ENCODE measurements at places on chromosomes 5 and 9.

DNA sequence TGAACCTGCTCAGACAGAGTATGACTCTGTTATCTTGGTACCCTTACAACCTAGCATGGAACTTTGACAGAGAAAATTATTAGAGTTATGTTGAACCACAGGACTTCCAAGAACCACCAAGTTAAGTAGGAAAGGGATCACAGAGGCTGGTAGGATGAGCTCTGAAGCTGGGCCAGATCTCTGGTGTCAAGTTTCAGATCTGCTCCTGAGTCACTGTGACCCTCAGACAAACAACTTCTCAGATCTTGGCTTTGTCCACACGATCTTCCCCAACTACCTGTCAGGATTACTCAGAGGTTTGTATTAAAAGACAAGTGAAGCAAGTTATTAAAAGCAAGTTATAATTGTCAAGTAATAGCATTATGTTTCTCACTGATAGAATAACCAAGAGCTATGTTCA is 189.0 kb downstream of the SEC61B start:
- DNase-seq, result no peak

DNA sequence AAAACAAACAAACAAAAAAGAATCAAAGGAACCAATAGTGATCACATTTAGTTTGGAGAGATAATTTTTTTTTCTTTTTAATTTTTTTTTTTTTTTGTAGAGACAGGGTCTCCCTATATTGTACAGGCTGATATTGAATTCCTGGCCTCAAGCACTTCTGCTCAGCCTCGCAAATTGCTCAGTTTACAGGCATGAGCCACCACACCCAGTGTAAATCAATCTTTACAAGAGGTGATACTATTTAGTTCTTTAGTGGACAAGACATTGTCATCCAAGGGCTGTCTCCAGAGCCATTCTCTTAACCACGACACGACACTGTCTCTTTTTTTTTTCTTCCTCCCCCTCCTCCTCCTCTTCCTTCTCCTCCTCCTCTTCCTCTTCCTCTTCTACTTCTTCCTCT is 29.6 kb downstream of the ERAP2 start:
- DNase-seq, result no peak

DNA sequence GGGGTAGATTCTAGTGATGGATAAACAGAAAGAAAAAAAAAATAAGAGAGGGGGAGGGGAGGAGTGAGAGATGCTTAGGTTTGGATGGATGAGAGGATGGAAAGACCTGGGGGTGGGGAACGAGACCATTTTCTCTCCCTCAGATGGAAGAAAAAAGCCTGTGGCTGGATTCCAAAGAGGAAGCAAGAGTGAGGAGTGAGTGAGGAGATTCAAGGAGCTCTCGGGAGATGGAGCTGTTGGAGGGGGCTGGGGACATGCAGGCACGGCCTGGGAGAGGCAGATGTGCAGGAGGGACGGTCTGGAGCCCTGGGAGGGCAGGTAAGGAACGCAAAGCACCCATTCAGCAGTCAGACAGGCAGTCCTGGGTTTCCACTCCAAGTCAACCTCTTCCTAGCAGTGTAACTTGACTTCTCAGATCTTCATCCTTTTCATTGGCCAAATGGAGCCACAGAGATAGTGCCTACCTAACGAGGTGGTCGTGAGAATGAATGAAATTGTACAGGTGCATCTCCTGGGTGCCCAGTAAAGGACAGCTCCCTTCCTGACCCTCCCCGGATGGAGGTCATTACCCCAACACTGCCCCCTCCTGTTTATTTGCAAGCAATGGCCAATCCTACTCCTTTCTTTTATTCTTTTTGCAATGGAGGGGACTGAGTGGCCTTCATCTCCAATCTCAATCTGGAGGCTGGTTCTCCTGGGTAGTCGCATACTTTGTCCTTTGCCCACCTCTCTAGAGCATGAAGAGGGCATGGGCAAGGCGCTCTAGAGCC is 52.2 kb downstream of the PCDH1 start:
- no peak for DNase-seq

GRCh38 chr5:10601246-10602030 is 37.6 kb downstream of the ANKRD33B start:
- no peak for DNase-seq

DNA sequence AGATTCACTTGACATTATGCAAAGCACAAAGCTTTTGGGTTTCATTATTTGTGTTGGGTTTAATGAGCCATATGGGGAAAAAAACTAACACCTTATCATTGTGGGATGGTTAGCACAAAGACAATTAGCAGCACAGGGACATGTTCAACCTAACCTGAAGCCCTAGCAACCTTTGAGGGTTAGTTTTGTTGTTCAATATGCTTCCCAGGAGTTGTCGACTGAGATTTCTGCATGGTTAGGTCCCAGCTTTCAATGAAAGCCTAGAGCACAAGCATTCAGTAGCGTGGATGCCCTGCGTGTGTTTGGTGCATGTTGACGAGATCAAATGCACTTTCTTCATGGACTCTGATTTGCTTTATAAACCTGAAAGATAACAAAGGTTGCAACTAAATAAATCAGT is 565.2 kb upstream of the TLE4 start:
- no peak for DNase-seq

DNA sequence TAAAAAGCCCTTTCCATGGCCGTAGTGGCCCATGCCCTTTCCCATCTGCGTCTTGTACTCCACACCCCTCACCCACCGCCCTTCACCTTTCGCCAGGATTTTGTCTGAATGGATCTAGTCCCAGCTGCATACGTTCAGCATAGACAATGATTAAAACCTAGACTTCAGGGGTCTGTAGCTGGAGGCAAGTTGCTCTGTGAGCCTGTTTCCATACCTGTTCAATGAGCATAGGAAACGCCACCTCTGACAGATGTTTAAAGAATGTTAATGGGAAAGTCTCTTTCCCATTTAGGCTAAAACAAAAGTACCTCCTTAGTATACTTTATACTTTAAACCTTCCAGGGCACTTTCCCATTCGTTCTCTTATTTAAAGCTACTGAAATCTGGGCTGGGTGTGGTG is 105.7 kb downstream of the SPRY4 start:
- DNase-seq, result no peak

- DNase-seq, result no peak
Observed at GRCh38 chr5:141761-142160, 49.5 kb upstream of the LRRC14B start.

DNA sequence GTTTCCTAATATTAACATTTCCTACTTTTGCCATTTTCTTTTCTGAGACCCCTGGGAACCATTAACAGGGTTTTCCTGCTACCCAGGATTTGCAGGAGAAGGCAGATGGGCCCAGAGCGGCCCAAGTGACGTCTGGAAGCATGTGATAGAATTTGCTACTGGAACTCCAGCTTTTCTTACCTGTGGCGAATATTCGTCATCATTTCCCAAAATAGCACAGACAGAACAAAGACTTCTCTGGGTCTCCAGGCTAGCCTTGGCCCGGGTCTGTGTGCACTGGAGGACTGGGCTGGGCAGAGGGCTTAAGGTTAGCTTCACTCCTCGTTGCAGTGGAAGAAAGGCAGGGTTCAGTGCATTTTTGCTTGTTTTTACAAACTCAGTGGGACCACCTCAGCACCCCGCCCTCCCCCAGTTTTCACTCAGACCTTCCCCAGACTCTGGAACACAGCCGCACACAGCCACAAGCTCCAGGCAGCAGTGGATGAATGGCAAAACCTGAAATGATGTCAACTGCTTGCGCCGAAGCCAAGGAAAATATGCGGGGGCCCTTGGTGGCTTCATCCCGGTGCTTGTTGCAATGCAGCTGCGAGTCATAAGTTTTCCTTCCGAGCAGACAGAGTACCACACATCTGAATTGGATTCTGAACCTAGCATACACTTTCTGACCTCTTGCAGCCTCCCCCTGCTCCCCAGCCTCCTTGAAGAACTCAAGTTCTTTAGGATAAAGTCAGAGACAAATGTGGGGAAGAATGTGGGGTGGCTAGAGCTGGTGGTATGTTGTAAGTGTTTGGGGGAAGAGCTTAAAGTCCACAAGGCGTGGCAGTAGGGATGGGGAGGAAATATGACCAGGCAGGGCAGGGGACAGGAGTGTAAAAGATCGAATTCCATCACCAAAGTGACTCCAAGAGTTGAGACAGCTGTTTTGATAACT is 586.0 kb downstream of the CCDC171 start:
- no peak for DNase-seq

DNA sequence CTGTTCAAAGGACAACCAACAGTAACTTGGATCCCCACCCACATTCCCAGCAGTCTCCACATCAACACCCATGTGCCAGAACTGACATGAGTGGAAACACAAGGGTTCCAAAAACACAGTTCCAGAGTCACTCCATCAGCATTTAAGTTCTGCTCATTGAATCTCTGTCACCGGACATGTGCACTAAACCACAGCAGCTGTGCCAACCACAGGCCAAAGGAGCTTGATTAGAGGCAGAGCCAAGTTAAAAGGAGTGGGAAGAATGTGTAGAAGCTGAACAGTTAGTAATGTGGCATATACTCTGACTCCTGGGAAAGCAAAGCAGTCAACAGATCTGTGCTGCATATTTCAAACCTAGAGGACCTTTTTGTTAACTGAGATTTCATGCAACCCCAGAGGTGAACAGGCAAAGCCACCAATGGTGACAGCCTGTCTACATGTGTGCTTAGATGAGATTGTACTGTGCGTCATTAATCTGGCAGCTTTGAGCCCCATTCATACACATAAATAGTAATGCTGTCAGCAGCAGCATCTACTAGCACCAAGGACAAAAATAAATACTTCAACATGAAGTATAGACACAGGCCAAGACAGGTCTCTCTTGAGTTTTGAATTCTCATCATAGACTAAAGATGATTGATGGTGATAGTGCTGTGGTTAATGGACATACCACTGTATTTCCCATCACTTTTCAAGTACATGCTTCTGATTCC is 16.4 kb upstream of the FST start:
- no peak for DNase-seq

GRCh38 chr9:37464006-37464405 is 1.2 kb downstream of the ZBTB5 start:
- no peak for DNase-seq

GRCh38 chr9:92501671-92502393 is 19.5 kb upstream of the ASPN start:
- DNase-seq, result peak; percentile 4

DNA sequence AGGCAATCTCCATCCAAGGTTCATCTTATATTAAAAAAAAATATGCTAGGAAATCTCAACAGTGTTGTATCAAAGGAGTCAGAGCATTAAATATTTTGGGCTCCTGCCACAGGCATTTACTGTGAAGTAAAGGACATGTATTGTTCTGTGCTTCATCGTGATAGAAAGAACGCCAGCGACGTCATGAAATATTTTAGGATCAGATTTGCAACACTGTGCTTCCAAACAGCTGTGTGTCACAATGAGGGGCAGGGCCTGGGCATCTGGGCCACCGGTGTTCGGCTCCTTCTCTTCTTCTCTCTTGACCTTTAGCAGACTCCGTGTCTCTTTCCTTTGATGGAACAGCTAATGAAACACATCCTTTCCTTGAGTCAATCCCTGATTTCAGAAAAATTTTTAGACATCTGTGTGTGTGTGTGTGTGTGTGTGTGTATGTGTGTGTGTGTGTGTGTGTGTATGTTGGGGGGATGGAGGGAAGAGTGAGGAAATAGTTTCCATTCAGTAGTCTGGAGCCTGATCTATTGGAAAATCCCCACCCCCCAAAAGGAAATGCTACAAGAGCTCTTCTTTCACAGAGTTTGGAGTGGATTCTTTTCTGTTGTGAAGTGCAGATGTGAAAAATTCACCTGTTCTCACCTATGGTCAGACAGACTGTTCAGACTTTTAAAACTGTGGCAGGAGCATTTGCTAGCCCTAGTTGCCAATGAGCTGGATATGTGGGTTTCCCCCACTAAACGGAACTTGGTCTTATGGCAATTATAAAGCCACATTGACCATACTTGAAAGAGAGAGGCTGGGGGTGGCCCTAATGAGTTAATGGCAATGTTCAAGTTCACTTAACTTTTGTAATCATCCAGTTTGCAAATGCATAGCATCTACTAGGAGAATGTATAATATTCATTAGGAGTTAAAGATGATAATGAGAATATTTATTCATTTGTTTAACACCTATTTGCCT is 18.1 kb upstream of the TNC start:
- DNase-seq, result no peak

DNA sequence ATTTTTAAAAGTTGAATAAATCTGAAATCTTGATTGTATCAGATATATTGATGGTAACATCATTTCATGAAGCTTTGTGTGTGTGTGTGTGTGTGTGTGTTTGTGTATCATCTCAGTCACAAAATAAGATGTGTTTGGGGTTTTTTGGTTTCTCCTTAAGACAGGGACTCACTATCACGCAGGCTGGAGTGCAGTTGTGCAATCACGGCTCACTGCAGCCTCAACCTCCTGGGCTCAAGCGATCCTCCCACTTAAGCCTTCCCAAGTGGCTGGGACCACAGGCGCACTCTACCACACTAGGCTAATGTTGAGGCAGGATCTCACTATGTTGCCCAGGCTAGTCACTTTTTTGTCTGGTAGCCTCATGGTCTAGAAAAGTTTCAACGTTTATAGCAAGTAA is 83.4 kb upstream of the DMRT1 start:
- DNase-seq, result no peak

GRCh38 chr9:95771556-95772246 is 103.8 kb upstream of the ERCC6L2 start:
- no peak for DNase-seq

DNA sequence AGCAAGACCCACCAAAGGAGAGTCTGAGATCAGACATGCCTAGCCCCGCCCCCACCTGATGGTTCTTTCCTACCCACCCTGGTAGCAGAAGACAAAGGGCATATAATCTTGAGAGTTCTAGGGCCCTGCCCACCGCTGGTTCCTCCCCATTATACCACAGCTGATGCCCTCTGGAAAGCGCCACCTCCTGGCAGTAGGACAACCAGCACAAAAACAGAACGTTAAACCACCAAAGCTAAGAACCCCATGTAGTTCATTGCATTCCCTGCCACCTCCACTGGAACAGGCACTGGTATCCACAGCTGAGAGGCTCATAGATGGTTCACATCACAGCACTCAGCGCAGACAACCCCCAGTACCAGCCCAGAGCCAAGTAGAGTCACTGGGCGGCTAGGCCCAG is 81.2 kb upstream of the TRPC7 start:
- no peak for DNase-seq

DNA sequence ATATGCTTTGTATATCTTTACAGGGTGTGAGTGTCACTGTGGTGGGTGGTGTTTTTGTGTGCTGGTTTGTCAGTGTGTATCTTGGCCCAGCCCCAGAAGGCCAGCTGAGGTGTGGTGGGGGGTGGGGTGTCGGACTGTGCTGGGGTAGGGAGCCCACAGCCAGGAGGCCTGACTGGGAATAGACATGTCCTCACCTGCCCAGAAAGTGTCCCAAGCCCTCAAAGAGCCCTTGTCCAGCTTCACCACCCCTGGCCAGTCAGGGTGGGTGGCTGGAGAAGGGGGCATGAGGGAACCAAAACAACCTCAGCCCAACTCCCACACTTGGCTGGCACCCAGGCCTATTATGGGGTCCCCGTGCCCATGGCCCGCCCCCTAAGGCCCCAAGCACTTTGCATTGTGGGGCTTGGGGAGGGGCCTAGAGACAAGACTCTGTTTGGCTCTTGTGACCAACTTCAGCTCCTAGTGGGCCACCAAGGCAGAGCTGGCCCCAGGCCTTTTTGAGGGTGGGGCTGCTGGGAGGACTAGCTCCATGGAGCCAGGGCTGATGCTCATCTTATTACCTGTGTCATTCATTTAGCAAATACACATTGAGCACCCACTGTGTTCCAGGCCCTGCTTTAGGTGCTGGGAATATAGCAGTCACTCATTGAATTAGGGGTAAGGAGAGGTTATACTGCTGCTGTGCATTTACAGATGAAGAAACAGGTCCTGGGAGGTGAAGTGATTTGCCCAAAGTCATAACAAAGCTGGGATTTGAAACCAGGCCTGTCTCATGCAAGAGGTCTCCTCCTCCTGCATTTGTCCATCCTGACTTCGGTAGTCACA is 56.2 kb upstream of the PSD2 start:
- no peak for DNase-seq

- DNase-seq, result no peak
Observed at GRCh38 chr9:17611917-17612316, 33.1 kb downstream of the SH3GL2 start.
